ENCODE measurements at places on chromosomes 5 and 9. TPM values are rescaled to one million over a fixed set of nuclear protein-coding genes. Genes with fewer than 3 reads are reported as not detected.

Gene PCDHGB7
- 11.1 TPM for total RNA-seq

Gene WHRN
- total RNA-seq = 0.21 TPM

Gene GPR150
- total RNA-seq = not detected

Gene RORB
- total RNA-seq = 4.1 TPM

Gene CDC20B
- total RNA-seq = not detected

Gene FBP1
- 1.3 TPM for total RNA-seq

Gene CRAT
- total RNA-seq = 50.9 TPM

Gene PCDHB15
- total RNA-seq = 6.2 TPM

Gene OR1N2
- not detected for total RNA-seq

GRCh38 chr9:34047864-34048726, 592 bp downstream of the UBAP2 start:
- DNase-seq = peak; percentile 47

GRCh38 chr5:155252717-155253116, 239.2 kb downstream of the KIF4B start:
- DNase-seq = no peak

- DNase-seq = no peak
Observed at GRCh38 chr5:67393211-67393610, 196.6 kb upstream of the CD180 start.

GRCh38 chr9:119677811-119678505, 308.7 kb upstream of the BRINP1 start:
- no peak for DNase-seq

DNA sequence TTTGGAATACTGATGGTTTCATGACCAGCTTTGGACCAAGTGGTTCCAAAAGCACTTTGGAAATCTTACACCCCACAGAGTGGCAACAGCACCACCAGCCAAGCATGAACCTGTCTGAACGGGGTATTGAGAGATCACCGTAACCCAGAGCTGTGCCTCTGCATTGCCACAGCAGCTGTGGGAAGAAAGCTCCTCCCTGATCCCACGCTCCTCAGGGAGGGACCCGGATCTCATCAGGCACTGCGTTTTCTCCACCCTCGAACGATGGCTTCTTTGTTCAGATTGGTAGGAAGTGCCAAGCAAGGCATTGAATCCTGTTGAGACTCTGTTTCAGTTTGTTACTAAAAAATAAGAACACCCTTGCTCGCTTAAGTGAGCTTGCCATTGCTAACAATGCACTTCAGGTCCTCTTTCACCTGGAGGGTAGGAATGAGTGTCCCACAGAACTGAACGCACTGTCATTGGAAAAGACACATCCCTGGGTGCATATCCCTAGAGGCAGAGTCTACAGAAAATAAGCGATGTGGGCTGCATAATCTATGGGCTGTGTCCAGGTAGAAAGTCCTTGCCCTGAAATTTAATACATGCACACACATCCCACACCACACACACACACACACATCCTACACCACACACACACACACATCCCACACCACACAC, 118.0 kb upstream of the ICE1 start:
- DNase-seq = no peak

DNA sequence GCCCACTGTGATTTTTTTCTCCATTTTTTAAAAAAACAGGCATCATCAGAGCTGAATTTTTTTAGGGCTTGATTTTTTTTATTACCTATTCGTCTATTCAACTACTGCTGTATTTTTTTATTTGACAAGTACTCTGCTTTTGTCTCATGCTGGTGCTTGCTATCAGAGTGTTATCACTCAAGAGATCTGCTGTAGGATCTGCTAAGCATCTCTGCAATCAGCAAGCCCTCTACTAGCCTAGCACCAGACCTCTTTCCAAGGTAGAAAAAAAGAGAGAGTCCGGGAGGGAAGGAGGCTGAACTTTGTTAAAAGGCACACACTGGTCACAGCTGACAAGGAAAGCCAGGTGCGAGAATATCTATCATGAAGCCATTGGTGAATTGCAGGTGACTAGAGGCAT, 413.8 kb upstream of the CCNH start:
- DNase-seq = no peak

All from heart left ventricle (tissue), 16 donors.